Ascending aorta (tissue), 2 donors: ENCODE measurements at places on chromosomes 16 and 17. TPM values are rescaled to one million over a fixed set of nuclear protein-coding genes. Genes with fewer than 3 reads are reported as not detected.

Gene HSPB9
- not detected for total RNA-seq

Gene FNDC8
- total RNA-seq, result not detected

Gene TSPOAP1
- 22.4 TPM for total RNA-seq

DNA sequence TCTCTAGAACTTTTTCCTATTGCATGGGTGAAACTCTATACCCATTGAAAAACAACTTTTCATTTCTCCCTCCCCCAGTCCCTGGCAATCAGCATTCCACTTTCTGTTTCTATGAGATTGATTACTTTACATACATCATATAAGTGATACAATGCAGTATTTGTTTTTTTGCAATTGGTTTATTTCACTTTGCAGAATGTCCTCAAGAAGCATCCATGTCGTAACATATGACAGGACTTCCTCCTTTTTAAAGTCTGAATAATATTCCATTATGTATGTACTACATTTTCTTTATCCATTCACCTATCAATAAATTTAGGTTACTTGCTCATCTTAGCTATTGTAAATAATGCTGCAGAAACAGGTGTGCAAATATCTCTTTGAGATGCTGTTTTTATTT is 8.8 kb downstream of the IL21R start:
- H3K27me3 ChIP-seq, result no peaks in the 10 kb centered on the region
- no peak overlapping the region for H3K27ac ChIP-seq
- no peak overlapping the region for H3K4me3 ChIP-seq
- no peak for DNase-seq
- no peaks in the 10 kb centered on the region for H3K36me3 ChIP-seq

Gene MYLK3
- total RNA-seq, result not detected

GRCh38 chr16:51355875-51356274 is 204.8 kb upstream of the SALL1 start:
- no peaks in the 10 kb centered on the region for H3K27me3 ChIP-seq
- no peak overlapping the region for H3K27ac ChIP-seq
- no peaks in the 10 kb centered on the region for H3K36me3 ChIP-seq

Gene KRTAP17-1
- not detected for total RNA-seq

Gene MYH11
- total RNA-seq, result 694 TPM

GRCh38 chr17:69640073-69640472 is 225.6 kb downstream of the MAP2K6 start:
- no peak overlapping the region for H3K27ac ChIP-seq
- DNase-seq, result no peak
- H3K36me3 ChIP-seq, result no peaks in the 10 kb centered on the region
- H3K4me3 ChIP-seq, result no peak overlapping the region
- H3K4me1 ChIP-seq, result no peaks in the 10 kb centered on the region
- no peaks in the 10 kb centered on the region for H3K27me3 ChIP-seq

GRCh38 chr16:725463-726187 is 618 bp downstream of the CCDC78 start:
- peaks cover 13% of the 10 kb centered on the region for H3K27me3 ChIP-seq
- no peak overlapping the region for H3K27ac ChIP-seq
- no peak for DNase-seq

- no peaks in the 10 kb centered on the region for H3K27me3 ChIP-seq
- H3K4me3 ChIP-seq, result no peak overlapping the region
- H3K27ac ChIP-seq, result peak overlapping the region; percentile 79
- H3K4me1 ChIP-seq, result peaks cover 26% of the 10 kb centered on the region
Observed at GRCh38 chr17:47620503-47621245, 29.0 kb upstream of the KPNB1 start.

Gene TLCD3B
- not detected for total RNA-seq

DNA sequence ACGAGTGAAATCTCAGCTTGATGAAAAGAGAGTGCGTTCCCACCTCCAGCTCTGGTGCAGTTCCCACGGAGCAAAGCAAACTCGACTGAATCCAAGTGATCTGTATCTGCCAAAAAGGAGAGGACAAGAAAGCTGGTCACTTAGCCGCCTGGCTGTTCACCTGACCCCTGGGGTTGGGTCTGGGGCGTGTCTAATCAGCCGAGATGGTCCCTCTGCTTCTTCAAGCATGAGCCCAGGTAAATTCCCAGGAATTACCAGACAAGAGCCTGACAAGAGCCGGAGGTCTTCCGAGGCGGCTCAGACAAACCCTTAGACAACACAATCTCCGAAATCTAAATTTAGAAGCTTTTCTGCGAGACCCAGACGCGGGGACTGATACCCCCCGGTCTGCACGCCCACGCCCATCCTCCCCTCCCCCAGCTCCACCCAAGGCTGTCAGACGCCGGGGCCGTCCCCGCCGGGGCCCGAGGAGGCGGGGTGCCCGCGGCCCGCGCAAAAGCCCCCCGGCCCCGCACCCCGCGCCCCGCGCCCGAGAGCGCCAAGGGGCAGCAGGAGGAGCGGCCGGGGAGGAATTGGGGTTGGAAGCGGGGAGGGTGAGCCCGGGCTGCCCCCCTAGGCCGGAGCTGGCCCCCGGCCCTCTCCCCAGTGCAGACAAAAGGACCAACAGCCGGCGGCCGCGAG is 674 bp downstream of the ZNF821 start:
- peak overlapping the region; percentile 94 for H3K27ac ChIP-seq
- DNase-seq, result peak; percentile 71
- peak overlapping the region; percentile 79 for H3K4me3 ChIP-seq
- peaks cover 23% of the 10 kb centered on the region for H3K36me3 ChIP-seq

GRCh38 chr16:48091117-48091516 is 64.7 kb downstream of the ABCC12 start:
- H3K27me3 ChIP-seq, result no peaks in the 10 kb centered on the region
- no peaks in the 10 kb centered on the region for H3K4me1 ChIP-seq
- no peak for DNase-seq

Gene CRHR1
- total RNA-seq, result not detected

DNA sequence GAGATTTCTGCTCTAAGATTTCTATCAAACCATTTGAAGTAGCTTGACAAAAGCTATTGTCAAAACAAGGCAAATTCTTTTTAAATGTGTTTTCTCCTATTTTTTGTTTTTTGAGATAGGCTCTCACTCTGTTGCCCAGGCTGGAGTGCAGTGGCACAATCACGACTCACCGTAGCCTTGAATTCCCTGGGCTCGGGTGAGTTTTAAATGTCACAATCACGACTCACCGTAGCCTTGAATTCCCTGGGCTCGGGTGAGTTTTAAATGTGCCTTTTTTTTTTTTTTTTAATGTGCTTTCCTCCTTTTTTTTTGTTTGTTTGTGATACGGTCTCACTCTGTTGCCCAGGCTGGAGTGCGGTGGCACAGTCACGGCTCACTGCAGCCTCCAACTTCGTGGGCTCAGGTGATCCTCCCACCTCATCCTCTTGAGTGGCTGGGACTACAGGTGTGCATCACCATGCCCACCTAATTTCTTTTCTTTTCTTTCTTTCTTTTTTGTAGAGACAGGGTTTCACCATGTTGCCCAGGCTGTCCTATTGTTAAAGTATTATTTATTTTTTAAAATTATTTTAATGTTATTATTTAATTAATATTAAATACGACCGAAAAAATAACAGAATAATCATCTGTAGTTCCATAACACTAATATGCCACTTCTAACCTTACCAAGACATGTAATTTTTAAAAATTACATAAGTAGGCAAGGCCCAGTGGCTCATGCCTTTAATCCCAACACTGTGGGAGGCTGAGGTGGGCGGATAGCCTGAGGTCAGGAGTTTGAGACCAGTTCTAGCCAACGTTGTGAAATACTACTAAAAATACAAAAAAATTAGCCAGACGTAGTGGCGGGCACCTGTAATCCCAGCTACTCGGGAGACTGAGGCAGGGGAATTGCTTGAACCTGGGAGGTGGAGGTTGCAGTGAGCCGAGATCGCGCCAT is 69.7 kb upstream of the FA2H start:
- H3K27ac ChIP-seq, result no peak overlapping the region
- no peak overlapping the region for H3K4me3 ChIP-seq
- no peaks in the 10 kb centered on the region for H3K36me3 ChIP-seq
- no peaks in the 10 kb centered on the region for H3K4me1 ChIP-seq
- no peaks in the 10 kb centered on the region for H3K27me3 ChIP-seq

GRCh38 chr17:44738214-44738906 is 20.4 kb upstream of the ADAM11 start:
- H3K4me3 ChIP-seq, result no peak overlapping the region
- DNase-seq, result no peak
- H3K36me3 ChIP-seq, result no peaks in the 10 kb centered on the region
- no peak overlapping the region for H3K27ac ChIP-seq
- H3K27me3 ChIP-seq, result no peaks in the 10 kb centered on the region

DNA sequence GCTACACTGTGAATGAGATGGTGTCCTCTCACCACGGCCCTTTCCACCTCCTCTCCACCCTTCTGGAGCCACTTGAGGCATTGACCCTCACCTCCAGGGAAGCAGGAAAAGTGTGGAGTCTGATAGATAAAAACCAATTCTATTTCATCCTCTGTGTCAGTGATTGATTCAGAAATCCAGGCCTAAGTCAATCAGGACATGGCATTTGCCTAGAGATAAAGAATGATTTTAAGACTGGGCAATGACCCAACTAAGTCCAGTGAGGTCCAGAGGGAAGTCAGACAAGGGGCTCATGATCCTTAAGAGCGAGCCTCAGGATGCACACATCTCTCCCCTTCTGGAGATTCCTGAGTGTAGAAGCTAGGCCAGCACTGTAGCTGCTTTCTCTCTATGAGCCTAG is 41.1 kb upstream of the TNRC6A start:
- H3K27me3 ChIP-seq, result no peaks in the 10 kb centered on the region
- H3K4me3 ChIP-seq, result no peak overlapping the region
- DNase-seq, result no peak
- H3K4me1 ChIP-seq, result peaks cover 7% of the 10 kb centered on the region

GRCh38 chr16:51461255-51461654 is 310.2 kb upstream of the SALL1 start:
- H3K27ac ChIP-seq, result no peak overlapping the region
- no peaks in the 10 kb centered on the region for H3K4me1 ChIP-seq
- no peak for DNase-seq
- H3K27me3 ChIP-seq, result no peaks in the 10 kb centered on the region
- H3K4me3 ChIP-seq, result no peak overlapping the region

GRCh38 chr16:12026741-12027490 is 50.4 kb downstream of the SNX29 start:
- H3K4me1 ChIP-seq, result no peaks in the 10 kb centered on the region
- no peak overlapping the region for H3K4me3 ChIP-seq
- no peak overlapping the region for H3K27ac ChIP-seq
- DNase-seq, result no peak
- H3K36me3 ChIP-seq, result no peaks in the 10 kb centered on the region
- no peaks in the 10 kb centered on the region for H3K27me3 ChIP-seq

DNA sequence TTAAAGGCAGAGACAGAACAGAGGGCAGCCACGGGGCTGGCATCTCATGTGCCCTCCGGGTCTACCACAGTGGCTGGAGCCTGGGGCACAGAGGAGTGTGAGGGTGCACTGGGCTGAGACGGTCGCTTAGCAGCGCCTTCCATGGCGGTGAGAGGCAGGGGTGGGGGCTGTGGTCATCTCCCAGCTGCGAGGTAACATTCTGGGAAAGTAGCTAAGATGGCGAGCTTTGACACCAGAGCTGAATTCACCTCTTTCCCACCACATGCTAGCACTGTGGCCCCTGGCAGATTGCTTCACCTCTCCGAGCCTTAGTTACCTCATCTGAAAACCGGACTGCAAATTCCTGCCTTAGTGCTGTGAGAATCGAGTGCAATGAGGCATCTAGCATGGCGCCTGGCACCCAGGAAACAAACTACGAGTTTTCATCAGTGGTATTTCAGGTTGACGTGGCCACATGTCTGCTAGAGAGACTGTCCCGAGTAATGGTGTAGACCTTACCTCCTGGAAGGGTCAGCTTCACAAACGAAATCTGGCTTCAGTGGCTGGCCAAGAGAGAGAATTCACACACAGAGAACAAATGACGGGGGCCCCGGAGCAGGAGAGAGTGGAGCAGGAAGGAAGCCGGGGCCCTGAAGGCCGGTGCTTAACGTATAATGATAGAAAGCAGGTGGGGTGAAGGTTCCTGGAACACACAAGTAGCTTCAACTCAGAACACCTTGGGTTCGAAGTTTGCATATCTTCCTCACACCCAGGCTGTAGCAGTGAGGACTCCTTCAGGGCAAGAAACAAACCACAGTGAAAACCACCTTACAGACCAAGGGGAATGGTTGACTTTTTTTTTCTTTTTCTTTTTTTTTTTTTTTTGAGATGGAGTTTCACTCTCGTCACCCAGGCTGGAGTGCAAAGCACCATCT is 63.9 kb upstream of the RPH3AL start:
- H3K36me3 ChIP-seq, result peaks cover 4% of the 10 kb centered on the region
- no peak for DNase-seq
- peaks cover 3% of the 10 kb centered on the region for H3K4me1 ChIP-seq
- no peaks in the 10 kb centered on the region for H3K27me3 ChIP-seq
- no peak overlapping the region for H3K27ac ChIP-seq

GRCh38 chr16:67990018-67990386 is 9.3 kb downstream of the DPEP2 start:
- no peaks in the 10 kb centered on the region for H3K36me3 ChIP-seq
- no peaks in the 10 kb centered on the region for H3K27me3 ChIP-seq
- peaks cover 4% of the 10 kb centered on the region for H3K4me1 ChIP-seq
- DNase-seq, result no peak

Gene GRAPL
- total RNA-seq, result not detected

- H3K4me1 ChIP-seq, result no peaks in the 10 kb centered on the region
- H3K4me3 ChIP-seq, result no peak overlapping the region
- H3K36me3 ChIP-seq, result peaks cover 22% of the 10 kb centered on the region
- no peaks in the 10 kb centered on the region for H3K27me3 ChIP-seq
- no peak overlapping the region for H3K27ac ChIP-seq
- DNase-seq, result no peak
Observed at GRCh38 chr17:64765191-64765889, 103.2 kb upstream of the SMURF2 start.

DNA sequence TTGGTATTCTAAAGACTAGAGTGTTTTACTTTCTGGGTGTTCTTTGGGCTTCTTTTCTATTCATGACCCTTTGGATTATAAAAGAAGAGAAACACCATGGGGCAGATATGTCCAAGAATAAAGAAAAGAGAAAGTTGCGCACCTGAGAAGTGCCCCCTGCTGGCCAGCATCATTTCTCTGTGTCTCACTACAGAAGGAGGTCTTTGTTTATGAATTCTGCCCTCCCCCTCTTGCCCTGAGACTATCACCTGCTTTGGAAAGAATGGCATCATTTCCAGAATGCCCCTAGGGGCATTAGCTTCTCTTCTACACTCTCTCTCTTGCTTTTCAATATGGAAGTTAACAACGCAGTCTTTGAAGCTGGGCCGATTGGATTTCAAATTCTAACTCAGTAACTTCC is 45.0 kb downstream of the CDH13 start:
- H3K27ac ChIP-seq, result no peak overlapping the region
- no peaks in the 10 kb centered on the region for H3K4me1 ChIP-seq
- H3K4me3 ChIP-seq, result no peak overlapping the region
- no peaks in the 10 kb centered on the region for H3K27me3 ChIP-seq
- H3K36me3 ChIP-seq, result no peaks in the 10 kb centered on the region
- no peak for DNase-seq

GRCh38 chr16:28041615-28042014 is 21.9 kb downstream of the GSG1L start:
- DNase-seq, result no peak
- H3K4me3 ChIP-seq, result no peak overlapping the region
- no peak overlapping the region for H3K27ac ChIP-seq
- H3K27me3 ChIP-seq, result no peaks in the 10 kb centered on the region
- H3K36me3 ChIP-seq, result no peaks in the 10 kb centered on the region
- H3K4me1 ChIP-seq, result no peaks in the 10 kb centered on the region

GRCh38 chr16:47320546-47321310 is 140.1 kb downstream of the ITFG1 start:
- no peaks in the 10 kb centered on the region for H3K27me3 ChIP-seq
- no peaks in the 10 kb centered on the region for H3K36me3 ChIP-seq
- H3K4me1 ChIP-seq, result no peaks in the 10 kb centered on the region
- H3K4me3 ChIP-seq, result no peak overlapping the region

GRCh38 chr17:76237859-76238313 is 2.4 kb downstream of the RNF157 start:
- no peak overlapping the region for H3K27ac ChIP-seq
- H3K27me3 ChIP-seq, result no peaks in the 10 kb centered on the region
- no peak overlapping the region for H3K4me3 ChIP-seq
